ENCODE measurements at places on chromosomes 2 and 18. TPM values are rescaled to one million over a fixed set of nuclear protein-coding genes. Genes with fewer than 3 reads are reported as not detected.

The ARHGAP25 gene
- total RNA-seq, result 0.79 TPM

The DSG1 gene
- total RNA-seq, result 1.2 TPM

The MOB4 gene
- 32.8 TPM for total RNA-seq

The DPYSL5 gene
- not detected for total RNA-seq

The SAG gene
- under 0.01 TPM for total RNA-seq

The GFPT1 gene
- 34.9 TPM for total RNA-seq

The NT5DC4 gene
- not detected for total RNA-seq

The DYNAP gene
- total RNA-seq, result not detected

The SPDYA gene
- total RNA-seq, result 2.0 TPM

The RIT2 gene
- not detected for total RNA-seq

The ANKRD30B gene
- total RNA-seq, result under 0.01 TPM

The GREB1 gene
- total RNA-seq, result under 0.01 TPM
